ENCODE measurements at places on chromosomes 2 and 18. TPM values are rescaled to one million over a fixed set of nuclear protein-coding genes. Genes with fewer than 3 reads are reported as not detected.

- no peaks in the 10 kb centered on the region for H3K36me3 ChIP-seq
- DNase-seq: no peak
- no peaks in the 10 kb centered on the region for H3K27me3 ChIP-seq
- no peaks in the 10 kb centered on the region for H3K4me1 ChIP-seq
These were observed 932.5 kb upstream of the PIK3C3 start for GRCh38 chr18:41022484-41022883.

- H3K27ac ChIP-seq: no peak overlapping the region
- DNase-seq: no peak
- no peaks in the 10 kb centered on the region for H3K27me3 ChIP-seq
- no peaks in the 10 kb centered on the region for H3K36me3 ChIP-seq
- H3K4me1 ChIP-seq: no peaks in the 10 kb centered on the region
These were observed 266.6 kb downstream of the ACTR3 start for GRCh38 chr2:114156366-114157056.

- H3K4me3 ChIP-seq: no peak overlapping the region
- no peak for DNase-seq
- no peaks in the 10 kb centered on the region for H3K27me3 ChIP-seq
- H3K4me1 ChIP-seq: peaks cover 10% of the 10 kb centered on the region
- no peak overlapping the region for H3K27ac ChIP-seq
These were observed 48.3 kb downstream of the THUMPD2 start for GRCh38 chr2:39730685-39731302.

- peaks cover 19% of the 10 kb centered on the region for H3K4me1 ChIP-seq
- no peaks in the 10 kb centered on the region for H3K36me3 ChIP-seq
- no peaks in the 10 kb centered on the region for H3K27me3 ChIP-seq
- no peak overlapping the region for H3K4me3 ChIP-seq
These were observed 6.3 kb downstream of the STARD7 start for GRCh38 chr2:96202152-96202854.

- no peaks in the 10 kb centered on the region for H3K36me3 ChIP-seq
- no peak overlapping the region for H3K4me3 ChIP-seq
- H3K27ac ChIP-seq: no peak overlapping the region
- no peaks in the 10 kb centered on the region for H3K4me1 ChIP-seq
- H3K27me3 ChIP-seq: no peaks in the 10 kb centered on the region
These were observed 1576.0 kb upstream of the DDX18 start for GRCh38 chr2:116238511-116238910.

DNA sequence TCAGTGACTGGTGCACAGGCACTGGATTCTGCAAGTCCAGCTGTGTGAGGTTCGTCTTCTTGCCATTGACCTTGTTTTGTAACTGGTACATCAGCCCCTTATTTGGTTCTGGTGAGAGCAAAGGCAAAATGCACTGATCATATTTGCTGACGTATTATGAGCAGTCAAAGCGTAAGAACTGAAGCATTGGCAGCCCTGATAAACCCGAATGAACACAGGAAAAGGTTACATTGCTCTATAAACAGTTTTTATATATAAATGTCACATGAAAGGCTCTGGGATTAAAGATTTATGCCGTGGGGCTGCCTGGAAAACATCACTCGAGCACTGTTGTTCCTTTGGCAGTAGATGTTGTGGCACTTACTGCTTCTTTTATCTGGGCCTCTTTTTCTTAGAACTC, 167.9 kb downstream of the IRS1 start:
- no peak overlapping the region for H3K4me3 ChIP-seq
- no peaks in the 10 kb centered on the region for H3K4me1 ChIP-seq
- no peak overlapping the region for H3K27ac ChIP-seq
- H3K27me3 ChIP-seq: no peaks in the 10 kb centered on the region

GRCh38 chr2:96436961-96437360, 68.2 kb downstream of the NEURL3 start:
- H3K27me3 ChIP-seq: no peaks in the 10 kb centered on the region
- H3K4me3 ChIP-seq: no peak overlapping the region
- DNase-seq: no peak
- H3K4me1 ChIP-seq: no peaks in the 10 kb centered on the region
- H3K27ac ChIP-seq: no peak overlapping the region

GRCh38 chr2:101832114-101832513, 134.6 kb downstream of the MAP4K4 start:
- H3K36me3 ChIP-seq: peaks cover 64% of the 10 kb centered on the region
- DNase-seq: peak; percentile 27
- H3K4me1 ChIP-seq: peaks cover 14% of the 10 kb centered on the region
- no peak overlapping the region for H3K4me3 ChIP-seq

DHRS9 gene
- not detected for polyA plus RNA-seq

Measured in SK-N-SH (cell line).